ENCODE measurements at places on chromosomes 6 and 20. TPM values are rescaled to one million over a fixed set of nuclear protein-coding genes. Genes with fewer than 3 reads are reported as not detected.

The SAMD3 gene
- total RNA-seq = 0.39 TPM

The SAMD10 gene
- 0.65 TPM for total RNA-seq

The NRSN1 gene
- total RNA-seq = not detected

The CST11 gene
- total RNA-seq = not detected

The TUBE1 gene
- 43.0 TPM for total RNA-seq

The OPRL1 gene
- total RNA-seq = 0.52 TPM

The RHAG gene
- total RNA-seq = not detected

The RUNX2 gene
- total RNA-seq = 0.91 TPM

The BPIFA1 gene
- not detected for total RNA-seq

The EPHA7 gene
- not detected for total RNA-seq

The DUSP15 gene
- total RNA-seq = 1.6 TPM
